ENCODE measurements at places on chromosomes 12 and 14.

GRCh38 chr12:39984670-39985069 is 121.2 kb downstream of the SLC2A13 start:
- no peak for DNase-seq

GRCh38 chr12:4738541-4738940 is 18.3 kb downstream of the GALNT8 start:
- DNase-seq = no peak

- no peak for DNase-seq
Measured at GRCh38 chr12:32431025-32431424, 31.7 kb downstream of the FGD4 start.

DNA sequence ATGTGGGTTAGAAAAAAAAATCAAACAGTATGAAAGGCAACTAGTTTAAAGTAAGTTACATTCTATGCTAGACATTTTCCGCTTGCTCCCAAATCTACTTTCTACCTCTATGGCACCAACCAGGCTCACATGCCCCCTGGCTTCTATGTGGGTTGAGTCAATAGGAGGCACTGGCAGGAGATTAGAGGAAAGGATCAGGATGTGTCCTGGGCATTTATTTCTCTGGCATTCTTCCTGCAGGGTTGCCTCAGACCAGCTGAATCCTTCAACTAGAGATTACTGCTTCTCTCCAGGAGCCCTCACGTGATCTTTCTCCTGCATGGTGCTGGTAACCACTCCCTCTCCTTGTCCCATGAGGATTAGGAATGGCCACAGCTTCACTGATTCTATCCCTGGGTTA is 14.9 kb upstream of the CCDC60 start:
- no peak for DNase-seq

DNA sequence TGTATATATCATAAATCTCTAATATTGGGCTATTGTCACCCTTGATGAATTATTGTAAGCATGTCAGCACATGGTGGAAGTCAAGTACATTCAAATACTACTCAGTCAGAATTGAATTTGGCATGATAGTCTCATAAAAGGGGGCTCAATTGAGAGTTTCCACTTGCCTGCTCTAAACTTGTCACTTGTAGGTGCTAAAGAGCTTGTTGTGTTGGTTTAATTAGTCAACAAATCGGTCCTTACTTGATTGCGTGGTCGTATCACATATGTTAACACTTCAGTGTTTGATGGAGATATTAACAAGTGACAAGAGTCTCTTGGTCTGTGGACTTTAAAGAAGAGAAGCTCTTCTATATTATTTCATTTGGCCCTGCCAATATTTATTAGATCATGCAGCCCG is 81.1 kb downstream of the NKX2-1 start:
- no peak for DNase-seq

DNA sequence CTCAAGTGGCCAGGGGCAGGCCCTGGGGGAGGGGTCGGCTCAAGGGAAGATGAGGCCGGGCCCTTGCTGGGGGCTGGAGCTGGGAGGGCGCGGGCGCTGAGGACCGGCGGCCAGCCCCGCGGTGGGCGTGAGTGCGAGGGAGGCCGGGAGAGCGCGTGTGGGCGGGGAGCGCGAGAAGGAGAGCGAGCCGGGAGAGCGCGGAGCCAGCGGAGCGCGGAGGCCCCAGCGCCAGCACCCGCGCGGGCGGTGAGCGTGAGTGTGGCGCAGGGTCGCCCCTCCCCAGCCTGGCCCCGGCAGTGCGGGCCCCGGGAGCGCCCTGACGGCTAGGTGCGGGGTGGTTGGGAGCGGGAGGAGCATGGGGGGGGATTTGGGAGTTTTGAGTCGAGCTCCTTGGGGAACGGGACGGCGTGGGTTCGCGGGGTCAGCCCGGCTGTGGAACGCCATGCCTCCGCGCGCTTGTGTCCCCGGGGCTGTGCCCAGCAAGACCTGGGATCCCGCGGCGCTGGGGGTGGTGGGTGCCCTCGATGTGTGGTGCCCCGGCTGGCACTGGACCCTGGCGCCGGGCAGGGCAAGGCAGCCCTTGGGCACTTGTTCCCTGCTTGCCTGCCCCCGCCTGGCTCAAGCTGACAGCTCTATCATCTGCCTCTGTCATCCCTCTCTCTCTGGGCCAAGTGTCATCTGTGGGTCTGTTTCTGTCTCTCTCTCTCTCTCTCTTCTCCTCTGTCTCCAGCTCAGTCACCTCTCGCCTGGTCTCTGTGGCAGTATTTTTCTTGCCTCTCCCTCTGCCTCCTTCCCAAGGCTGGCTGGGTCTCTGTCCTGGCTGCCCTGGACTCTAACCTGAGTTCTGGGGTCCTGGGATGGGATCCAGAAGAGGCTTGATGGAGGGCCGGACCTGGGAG is at the start of gene LBHD2:
Gene LBHD2, plus strand, starts transcription at position 190 of the 899 bp plus-strand sequence. CDS start 1,803 bp downstream, outside the sequence.
- no peak for DNase-seq

DNA sequence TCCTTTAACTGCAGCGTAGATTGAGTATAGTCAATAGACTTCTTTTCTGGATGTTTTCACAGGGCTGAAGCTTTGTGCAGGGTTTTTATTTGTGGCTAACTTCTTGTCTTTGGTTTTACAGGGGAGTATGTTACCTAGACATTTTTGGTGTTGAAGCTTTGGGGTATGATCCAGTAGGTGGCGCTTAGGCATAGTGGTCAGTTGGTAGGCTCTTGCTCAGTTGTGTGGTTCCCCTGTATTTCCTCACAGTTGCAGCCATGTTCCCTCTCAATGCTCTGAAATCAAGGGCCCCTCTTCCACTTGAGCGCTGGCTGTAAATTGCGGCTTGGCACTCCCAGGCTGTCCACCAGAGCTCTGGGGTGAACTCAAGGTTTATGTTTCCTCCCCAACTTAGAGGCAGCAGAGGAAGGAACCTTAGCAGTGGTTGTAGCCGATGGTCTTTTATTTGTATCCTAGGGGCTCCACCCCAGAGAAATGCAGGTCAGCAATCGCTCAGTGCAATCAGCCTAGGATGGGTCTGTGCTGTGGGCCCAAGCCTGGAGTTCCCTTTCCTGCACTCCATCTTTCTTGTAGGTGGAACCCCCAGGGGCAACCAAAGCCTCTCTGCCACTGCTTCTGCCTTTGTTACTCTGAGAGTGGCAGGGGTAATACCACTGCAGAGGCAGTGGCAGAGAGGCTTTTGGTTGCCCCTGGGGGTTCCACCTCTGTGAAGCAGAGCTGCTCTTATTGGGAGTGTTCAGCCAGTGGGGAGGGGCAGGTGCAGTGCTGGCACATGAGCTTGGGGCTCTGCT is 55.1 kb downstream of the CMAS start:
- DNase-seq = no peak

DNA sequence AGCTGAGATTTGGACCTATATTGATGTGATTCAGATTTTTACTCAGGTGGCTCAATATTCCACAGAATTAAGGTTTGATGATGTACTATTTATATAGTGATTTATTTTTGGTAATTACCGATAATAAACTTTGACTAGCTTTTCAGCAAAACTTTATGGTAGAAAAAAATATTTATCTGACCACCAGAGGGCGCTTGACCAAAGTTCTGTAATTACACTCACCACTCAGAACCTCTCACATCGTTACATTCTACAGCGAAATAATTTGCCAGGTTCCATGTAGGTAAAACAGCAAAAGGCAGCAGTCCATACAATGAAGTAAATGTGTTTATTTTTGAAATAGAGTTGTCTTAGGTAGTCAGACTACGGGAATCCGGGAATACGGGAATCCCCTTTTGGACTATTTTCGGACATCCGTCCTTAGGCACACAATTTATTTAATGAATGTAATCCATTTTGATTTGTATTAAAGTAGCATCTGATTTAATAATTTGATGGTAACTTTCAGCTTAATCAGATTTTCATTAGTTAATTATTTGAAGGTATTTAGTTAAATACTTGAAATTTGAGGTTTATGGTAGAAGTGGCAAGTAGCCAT is 143.0 kb upstream of the DDHD1 start:
- DNase-seq = no peak

DNA sequence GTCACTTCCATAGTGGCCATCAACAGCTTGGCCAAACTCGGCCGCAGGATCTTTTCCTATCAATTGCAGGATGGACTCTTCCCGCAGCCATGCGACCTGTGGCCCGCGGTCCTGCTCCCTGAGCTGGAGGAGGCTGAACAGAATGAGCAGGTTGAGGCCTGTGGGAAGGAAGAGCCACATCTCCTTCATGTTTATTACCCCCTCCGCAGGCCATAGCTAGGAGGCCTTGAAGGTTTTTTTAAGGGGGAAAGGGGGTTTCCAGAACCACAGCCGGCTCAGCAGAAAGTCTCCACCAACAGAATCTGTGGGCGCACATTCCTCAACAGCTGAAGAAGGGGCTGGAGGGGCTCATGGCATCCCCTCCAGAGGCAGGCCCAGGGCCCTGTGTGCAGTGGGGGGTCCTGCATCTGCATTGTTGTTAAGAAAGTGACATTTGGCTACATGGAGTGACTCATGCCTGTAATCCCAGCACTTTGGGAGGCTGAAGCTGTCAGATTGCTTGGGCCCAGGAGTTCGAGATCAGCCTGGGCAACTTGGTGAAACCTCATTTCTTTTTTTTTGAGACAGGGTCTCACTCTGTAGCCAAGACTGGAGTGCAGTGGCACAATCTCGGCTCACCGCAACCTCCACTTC is 25.2 kb upstream of the PPP1R13B start:
- DNase-seq = no peak

- no peak for DNase-seq
Measured at GRCh38 chr14:103091041-103091882, 3.3 kb upstream of the EXOC3L4 start.

DNA sequence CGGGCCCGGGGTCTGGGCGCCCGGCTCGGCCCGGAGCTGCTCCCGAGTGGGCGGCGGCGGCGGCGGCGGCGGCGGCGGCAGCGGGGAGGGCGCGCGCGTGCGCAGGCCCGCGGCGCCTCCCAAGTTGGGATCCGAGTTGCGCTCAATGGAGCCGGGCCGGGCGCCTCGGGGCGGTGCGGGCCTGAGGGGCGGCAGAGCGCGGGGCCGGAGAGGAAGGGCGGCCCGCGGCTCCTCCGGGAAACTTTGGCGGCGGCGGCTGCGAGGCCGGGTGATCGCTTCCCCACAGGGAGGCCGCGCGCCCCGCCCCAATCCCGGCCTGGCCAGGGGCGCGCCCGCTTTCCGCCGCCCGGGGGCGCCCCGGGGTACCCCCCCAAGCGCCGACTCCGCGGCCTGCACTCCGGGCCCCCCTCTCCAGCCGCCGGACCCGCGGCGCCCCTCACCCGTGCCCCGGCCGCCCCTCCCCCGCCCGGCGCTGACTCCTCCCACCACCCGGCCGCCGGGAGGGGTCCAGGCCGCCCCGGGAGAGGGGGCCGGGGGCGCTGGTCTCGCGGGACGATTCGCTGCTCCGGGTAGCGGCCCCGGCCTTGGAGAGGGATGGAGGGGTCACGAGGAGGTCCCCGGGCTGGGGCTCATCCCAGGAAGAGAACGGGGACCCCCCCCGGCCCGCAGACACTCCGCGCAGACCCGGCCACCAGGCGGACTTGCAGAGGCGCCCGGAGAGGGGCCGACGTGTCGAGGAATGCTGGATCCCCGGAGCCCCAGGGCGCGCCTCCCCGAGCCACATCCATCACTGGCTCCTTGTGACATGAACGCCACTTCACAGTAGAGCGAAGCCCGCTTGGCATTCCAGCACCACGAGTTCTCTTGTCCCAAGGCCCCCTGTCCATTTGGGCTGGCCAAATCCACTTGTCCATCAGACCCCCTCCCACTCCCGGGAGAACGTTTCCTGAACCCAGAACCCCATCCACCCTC is at the start of gene RILPL1:
Gene RILPL1, minus strand, starts transcription at position 48 of the 972 bp plus-strand sequence. CDS start 237 bp downstream, outside the sequence.
- DNase-seq = peak; percentile 84

- no peak for DNase-seq
Measured at GRCh38 chr14:51950007-51950406, 39.3 kb upstream of the RTRAF start.

GRCh38 chr14:73776194-73776537 is 62.0 kb upstream of the PNMA1 start:
- no peak for DNase-seq

DNA sequence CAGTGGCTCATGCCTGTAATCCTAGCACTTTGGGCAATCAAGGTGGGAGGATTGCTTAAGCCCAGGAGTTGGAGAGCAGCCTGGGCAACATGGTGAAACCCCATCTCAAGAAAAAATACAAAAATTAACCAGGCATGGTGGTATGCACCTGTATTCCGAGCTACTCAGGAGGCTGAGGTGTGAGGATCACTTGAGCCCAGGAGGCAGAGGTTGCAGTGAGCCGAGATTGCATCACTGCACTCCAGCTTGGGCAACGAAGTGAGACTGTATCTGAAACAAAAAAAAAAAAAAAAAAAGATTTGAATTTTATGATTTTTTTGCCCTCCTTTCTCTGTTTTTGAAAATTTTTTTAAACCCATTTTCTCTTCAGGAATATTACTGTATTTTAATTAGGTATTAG is 17.7 kb downstream of the C12orf75 start:
- DNase-seq = no peak

GRCh38 chr14:67483579-67484285 is 4.8 kb downstream of the TMEM229B start:
- DNase-seq = no peak

DNA sequence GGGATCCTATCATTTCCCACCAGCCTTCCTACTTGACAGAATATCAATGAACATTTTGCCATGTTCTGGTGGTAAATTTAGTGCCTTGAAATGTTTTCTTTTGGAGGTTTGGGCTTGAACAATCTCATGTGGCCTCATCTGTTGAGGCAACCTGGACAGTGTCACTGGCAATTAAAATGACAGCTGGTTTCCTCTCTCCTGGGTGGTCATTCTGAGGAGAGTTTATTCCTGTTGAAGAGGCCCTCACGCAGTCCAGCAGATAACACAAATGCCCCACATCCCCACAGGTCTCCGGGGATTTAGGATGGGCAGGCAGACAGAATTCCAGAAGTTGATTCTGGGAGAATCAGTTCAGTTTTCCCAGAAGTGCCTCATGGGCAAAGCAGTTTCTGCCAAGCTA is 41.9 kb downstream of the MMAB start:
- no peak for DNase-seq

DNA sequence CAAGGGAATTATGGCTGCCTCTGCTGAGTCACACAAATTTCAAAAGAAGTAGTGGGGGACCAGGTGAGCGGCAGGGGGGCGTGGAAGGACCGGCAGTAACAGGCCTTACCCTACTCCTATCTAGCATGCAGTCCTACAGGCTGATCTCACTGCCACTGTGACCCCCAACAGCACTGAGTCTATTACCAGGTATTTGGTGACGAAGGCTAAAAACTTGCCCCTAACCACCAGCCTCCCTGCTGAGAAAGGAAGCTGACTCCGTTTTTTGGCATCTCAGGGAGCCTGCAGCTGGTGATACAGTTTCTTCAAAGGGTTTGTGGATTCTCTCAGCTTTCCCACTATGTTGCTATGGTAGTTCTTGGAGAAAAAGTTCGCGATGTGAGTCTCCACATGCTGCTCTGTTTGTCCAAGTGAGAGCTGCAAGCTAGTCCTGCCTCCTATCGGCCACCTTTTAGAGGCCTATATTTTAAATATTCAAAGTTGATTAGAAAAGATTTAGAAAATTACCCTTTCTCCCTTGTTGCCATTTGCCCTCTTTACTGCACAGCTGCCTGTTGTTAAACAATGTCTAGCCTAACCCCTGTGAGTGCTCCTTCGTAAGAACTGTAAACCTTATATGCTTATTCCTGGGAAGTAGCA is 57.1 kb upstream of the SLCO1B1 start:
- DNase-seq = no peak

DNA sequence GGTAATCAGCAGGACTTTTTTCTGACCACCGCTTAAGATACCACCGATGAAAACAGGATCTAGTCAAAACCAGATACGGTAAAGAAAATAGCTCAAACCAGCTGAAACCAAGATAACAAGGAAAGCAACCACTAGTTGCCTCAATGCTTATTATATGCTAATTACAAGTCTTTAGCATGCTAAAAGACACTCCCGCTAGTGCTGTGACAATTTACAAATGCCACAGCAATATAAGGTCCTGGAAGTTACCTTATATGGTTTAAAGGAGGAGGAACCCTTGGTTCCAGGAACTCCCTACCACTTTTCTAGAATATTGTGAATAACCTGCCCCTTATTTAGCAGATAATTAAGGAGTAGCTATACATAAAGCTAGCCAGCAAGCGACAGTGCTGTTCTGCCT is 976.4 kb upstream of the SEL1L start:
- DNase-seq = no peak
